Stimulated activated CD4-positive, alpha-beta T cell treated with anti-CD3 and anti-CD28 coated beads, Interleukin-1b, Interleukin-23, amount 100 ng/mL, for 1 hour (primary cell): ENCODE measurements at places on chromosomes 13 and 19.

DNA sequence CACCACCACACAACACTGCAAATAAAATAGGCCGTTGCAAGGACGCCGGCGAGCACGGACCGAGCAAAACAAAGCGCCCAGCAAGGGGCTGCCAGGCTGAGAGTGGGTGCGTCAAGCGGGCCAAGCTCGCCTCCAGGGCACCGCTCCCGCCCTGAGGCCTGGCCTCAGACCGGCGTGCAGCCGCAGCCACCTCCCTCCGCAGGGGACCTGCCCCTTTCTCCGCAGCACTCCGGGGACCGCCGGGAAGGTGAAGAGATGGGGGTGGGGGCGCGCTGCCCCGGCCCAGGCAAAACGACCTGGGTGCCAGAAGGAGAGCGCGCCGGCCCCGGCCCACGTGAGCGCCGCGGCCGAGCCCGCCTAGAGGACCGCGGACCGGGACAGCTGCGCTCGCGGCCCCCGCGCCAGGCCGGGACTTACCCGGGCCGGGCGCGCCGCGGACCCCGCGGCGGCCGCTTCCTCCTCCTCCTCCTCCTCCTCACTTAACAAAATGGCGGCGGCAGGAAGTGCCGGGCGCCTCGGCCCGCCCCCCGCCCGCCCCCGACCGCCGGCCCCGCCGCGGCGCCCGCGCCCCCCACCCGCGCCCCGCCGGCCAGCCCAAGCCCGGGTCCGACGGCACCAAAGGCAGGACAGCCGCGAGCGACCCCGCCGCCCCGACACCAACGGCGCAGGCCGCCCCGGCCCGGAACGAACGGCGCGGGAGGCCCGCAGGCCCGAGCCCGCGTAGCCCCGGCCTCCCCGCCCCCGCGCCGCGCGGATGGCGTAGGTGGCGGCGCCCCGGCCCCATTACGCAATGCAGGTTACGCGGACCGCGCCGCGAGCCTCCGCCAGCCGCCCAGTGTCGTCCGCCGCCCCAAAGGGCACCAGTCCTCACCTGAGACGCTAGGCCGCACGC, 674 bp downstream of the BRD4 start:
- no peak for DNase-seq

DNA sequence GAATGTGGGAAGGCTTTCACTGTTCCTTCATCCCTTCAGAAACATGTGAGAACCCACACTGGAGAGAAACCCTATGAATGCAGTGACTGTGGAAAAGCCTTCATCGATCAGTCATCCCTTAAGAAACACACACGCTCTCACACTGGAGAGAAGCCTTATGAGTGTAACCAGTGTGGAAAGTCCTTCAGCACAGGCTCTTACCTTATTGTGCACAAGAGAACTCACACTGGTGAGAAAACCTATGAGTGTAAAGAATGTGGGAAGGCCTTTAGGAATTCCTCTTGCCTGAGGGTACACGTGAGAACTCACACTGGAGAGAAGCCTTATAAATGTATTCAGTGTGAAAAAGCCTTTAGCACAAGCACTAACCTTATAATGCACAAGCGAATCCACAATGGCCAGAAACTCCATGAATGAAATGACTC, 18.6 kb downstream of the ZNF177 start:
- no peak for DNase-seq

DNA sequence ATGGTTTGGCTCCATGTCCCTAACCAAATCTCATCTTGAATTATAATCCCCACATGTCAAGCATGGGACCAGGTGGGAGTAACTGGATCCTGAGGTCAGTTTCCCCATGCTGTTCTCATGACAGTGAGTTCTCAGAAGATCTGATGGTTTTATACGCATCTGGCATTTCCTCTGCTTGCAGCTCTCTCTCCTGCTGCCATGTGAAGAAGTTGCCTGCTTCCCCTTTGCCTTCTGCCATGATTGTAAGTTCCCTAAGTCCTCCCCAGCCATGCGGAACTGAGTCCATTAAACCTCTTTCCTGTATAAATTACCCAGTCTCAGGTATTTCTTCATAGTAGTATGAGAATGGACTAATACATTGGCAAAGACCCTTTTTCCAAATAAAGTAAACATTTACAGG, 96.8 kb downstream of the TSHZ3 start:
- no peak for DNase-seq

DNA sequence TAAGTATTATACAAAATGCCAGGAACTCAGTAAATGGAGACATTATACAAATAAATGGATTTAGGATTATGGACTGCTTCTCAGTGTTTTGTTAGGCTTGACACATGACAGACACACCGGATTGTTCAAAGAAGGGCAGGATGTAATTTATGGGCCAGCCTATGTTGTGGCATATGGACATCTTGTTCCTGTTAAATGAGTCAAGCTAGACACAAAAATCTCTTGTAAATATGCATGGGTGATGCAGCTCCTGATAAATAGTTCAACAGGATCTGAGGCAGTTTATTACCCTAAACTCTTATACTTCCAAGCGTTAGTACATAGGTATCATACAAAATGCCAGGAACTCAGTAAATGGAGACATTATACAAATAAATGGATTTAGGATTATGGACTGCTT, 502.3 kb downstream of the TBC1D4 start:
- DNase-seq: no peak

- no peak for DNase-seq
Measured at GRCh38 chr19:2055931-2056836, 5.1 kb upstream of the MKNK2 start.

GRCh38 chr13:32009362-32009761, 22.2 kb upstream of the FRY start:
- no peak for DNase-seq

DNA sequence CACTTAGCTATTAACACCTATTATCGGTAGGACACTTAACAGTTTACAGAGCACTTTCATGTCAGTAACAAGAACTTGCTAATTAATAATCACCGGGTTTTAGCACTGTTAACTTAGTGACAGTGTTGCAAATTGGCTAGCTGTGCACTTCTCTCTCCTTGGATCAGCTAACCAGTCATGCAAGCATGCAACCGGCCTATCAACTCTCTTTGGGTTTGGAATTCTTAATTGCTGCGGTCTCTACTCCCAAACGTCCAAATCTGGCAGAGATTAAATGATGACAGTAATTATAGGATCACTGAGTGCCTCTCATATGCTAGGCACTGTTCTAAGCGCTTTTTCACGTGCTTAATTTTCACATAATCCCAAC, 1.2 kb downstream of the EPS15L1 start:
- no peak for DNase-seq

DNA sequence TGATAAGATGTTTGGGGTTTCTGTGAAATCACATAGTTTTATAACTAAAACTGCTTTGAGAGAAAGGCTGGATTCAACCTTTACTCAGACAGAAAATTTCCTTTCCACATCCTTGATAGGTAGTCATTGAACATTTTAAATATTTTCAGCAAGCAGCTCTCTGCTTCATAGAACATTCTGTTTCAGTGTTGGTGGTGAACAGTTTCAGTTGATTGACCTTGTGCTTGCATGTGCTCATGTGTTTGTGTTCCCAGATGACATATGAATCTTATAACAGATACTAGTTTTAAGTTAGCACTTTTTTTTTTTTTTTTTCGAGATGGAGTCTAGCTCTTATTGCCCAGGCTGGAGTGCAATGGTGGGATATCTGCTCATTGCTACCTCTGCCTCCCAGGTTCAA, 290.1 kb downstream of the HS6ST3 start:
- no peak for DNase-seq

GRCh38 chr13:77013853-77014542, 13.0 kb downstream of the FBXL3 start:
- DNase-seq: no peak

DNA sequence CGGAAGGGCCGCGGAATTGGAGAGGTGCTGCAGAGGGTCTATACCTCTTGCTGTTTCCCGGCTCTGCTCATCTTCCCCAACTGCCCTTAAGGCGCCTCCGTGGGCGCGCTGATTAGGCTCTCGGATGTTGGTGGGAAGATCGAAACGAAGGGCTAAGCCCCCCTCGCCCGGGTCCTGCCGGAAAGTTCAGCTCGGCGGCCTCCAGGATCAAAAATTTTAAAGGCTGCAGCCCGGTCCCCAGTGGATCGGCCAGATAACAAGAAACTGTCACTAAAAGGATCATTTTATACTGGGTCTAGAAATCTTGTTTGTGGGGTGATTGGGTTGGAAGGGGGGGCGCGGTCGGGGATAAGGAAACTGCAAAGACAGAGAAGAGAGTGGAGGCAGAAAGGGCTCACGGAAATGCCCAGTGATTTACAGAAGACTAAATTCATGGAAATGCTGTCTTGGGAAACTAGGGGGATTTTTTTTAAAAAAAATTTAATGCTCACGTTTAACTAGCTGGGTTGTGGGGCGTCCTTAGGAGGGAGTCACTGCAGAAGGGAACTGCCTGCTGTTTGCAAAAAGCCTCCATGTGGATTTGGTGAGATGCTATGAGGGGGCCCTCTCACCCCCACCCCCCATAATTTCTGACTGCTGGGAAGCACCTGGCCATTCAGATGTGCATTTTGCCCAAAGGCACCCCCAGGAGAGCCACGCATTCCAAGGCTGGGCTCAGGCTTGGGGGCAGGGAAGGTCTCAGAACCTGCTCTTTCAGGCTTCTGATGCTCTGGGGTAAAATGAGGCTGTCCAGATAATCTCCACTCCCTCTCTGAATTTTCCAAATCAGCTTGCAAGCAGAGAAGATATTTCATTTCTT, 7.7 kb downstream of the CDX2 start:
- no peak for DNase-seq

- no peak for DNase-seq
Measured at GRCh38 chr13:103883698-103884097, 817.5 kb upstream of the SLC10A2 start.

- no peak for DNase-seq
Measured at GRCh38 chr19:14476673-14477401, 1.7 kb upstream of the PTGER1 start.

GRCh38 chr13:48831248-48831647, 144.5 kb upstream of the FNDC3A start:
- DNase-seq: no peak

- no peak for DNase-seq
Measured at GRCh38 chr19:41910240-41910991, 17.8 kb downstream of the ERFL start.

DNA sequence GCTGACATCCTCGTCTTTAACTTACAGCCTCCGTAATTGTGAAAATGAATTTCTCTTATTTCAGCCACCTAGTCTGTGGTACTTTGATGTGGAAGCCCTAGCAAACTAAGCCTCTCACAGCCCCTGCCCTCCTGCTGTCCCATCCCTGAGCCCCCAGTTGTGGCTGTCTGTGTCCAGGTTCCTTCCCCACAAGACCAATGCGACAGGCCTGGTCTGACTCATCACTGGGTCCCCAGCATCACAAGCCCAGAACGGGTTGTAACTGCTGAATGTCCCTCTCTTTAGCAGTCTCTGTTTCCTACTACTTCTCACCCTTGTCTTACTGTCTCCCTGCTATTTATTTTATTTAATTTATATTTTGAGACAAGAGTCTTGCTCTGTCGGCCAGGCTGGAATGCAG, 5.7 kb downstream of the POU2F2 start:
- no peak for DNase-seq

- DNase-seq: no peak
Measured at GRCh38 chr19:45224645-45225044, 20.6 kb downstream of the EXOC3L2 start.

DNA sequence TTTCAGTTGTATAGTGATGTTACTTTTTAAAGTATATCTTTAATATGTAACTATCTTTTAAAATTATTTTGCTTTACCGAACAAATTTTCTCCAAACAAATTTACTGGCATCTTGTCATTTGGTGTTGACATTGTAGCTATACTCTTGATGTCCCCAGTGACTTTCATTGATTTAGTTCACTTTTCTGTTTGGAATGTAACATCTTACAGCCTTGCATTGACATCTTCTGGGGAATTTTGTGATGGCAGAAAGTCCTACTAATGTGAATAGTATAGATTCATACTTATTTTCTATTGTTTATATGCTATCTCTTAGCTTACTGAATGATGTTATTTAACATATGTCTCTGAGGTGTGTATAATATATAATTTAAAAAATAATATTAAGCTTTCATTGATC, 800.9 kb upstream of the ATXN8OS start:
- DNase-seq: no peak

DNA sequence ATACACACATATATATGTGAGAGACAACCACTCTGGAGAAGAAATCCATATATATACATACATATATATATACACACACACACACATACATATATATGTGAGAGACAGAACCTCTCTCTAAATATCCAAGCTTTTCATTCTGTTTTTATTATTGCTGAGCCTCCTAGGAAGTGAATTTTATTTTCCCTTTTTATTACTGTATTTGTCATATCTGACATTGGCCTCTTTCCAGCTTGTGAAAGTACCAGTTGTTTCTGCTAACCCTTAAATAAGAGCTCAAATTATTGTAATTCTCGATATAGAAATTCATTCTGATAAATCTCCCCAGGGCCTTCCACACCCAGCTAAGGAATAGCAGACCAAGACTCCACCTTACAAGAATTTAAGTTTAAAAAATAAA, 81.0 kb downstream of the NUFIP1 start:
- no peak for DNase-seq

DNA sequence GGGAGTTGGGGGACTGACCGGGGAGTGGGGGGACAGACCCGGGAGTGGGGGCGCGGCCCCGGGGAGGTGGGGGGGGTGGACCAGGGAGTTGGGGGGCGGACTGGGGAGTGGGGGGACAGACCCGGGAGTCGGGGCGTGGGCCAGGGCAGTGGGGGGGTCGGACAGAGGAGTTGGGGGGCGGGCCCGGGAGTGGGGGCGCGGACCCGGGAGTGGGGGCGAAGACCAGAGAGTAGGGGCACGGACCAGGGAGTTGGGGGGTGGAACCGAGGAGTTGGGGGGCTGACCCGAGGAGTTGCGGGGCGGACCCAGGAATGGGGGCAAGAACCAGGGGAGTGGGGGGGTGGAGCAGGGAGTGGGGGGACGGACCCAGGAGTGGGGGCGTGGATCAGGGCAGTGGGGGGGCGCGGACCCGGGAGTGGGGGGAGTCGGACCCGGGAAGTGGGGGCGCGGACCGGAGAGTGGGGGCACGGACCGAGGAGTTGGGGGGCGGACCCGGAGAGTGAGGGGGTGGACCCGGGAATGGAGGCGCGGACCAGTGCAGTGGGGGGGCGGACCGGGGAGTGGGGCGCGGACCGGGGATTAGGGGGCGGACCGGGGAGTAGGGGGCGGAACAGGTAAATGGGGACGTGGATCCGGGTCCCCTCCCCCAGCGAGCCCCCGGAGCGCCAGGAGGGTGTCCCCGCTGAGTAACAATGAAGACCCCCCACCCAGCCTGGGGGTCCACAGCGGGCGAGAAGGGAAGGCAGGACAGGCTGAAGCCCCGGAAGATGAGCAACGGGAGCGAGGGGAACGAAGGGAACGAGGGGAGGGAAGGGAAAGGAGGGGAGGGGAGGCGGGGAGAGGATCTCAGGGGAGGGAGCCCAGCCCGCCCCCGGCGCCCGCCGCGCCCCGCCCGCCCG, 589 bp downstream of the R3HDM4 start:
- DNase-seq: no peak
